Tibial artery (tissue), 4 donors: ENCODE measurements at places on chromosomes 3 and 15.

- no peak for DNase-seq
Measured at GRCh38 chr3:170327040-170327808, 30.3 kb upstream of the SKIL start.

GRCh38 chr15:98012354-98012753, 51.9 kb downstream of the ARRDC4 start:
- DNase-seq: no peak

DNA sequence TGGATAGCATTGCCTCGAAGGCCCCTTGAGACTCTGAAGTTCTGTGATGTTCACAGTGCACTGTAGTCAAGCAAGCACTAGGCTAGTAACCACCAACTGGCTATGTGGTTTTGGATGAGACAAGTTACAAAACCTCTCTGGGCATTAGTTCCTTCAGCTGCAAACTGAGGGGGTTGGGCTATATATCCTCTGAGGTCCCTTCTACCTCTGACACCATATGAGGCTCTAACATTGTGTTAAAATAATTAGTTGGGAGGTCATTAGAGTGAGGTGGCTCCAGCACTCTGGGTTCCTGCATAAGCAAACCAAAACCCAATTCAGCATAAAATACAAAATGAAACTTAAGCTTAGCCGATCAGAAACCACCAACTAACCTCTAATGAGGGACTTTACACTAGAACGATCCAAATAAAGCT, 209.5 kb upstream of the LRRN1 start:
- DNase-seq: no peak

- no peak for DNase-seq
Measured at GRCh38 chr15:63483521-63484371, 20.6 kb upstream of the USP3 start.

- peak; percentile 88 for DNase-seq
Measured at GRCh38 chr3:4977001-4977852, 2.0 kb upstream of the BHLHE40 start.

- no peak for DNase-seq
Measured at GRCh38 chr3:154151969-154152368, 30.8 kb downstream of the ARHGEF26 start.

GRCh38 chr15:42612367-42612912, 37.0 kb downstream of the STARD9 start:
- no peak for DNase-seq
